Hematopoietic multipotent progenitor cell treated with erythropoietin and hydrocortisone succinate and interleukin-3 and kit ligand, for 17 days (in vitro differentiated cells): ENCODE measurements at places on chromosomes 4 and X.

GRCh38 chr4:88989990-88990389 is 67.0 kb downstream of the FAM13A start:
- DNase-seq, result no peak

GRCh38 chr4:127783026-127783769 is 1.1 kb downstream of the HSPA4L start:
- peak; percentile 14 for DNase-seq

GRCh38 chr4:72857787-72858186 is 211.7 kb downstream of the COX18 start:
- no peak for DNase-seq

- no peak for DNase-seq
These were observed 43.3 kb downstream of the LUZP4 start for GRCh38 chrX:115332832-115333231.

GRCh38 chr4:88442689-88443191 is 14.2 kb upstream of the HERC5 start:
- peak; percentile 36 for DNase-seq

DNA sequence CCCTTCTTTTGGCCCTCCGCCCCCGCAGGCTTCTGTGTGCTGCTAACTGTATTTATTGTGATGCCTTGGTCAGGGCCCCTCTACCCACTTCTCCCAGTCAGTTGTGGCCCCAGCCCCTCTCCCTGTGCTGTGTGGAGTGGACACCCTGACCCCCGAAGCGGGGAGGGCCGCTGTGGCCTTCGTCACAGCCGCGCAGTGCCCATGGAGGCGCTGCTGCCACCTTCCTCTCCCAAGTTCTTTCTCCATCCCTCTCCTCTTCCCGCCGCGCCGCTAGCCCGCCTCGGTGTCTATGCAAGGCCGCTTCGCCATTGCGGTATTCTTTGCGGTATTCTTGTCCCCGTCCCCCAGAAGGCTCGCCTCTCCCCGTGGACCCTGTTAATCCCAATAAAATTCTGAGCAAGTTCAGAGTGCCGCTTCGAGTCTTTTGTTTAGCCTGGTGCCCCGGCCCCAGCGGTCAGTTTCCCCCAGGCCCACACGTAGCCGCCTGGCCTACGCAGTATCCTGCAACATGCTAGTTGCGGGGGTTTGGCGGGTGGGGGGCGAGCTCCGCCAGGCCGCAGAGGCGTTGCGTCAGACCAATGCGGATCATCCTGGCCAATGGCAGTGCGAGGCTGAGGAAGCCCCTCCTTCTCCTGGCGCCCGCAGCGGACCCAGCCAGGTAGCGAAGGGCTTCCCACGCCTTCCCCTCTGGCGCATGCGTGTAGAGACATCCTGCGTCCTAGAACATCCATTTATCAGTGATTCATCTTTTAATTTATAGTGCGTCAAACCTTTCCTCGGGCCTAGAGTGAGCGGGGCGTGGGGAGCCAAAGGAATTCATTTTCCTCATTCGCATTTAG is 5.6 kb upstream of the KANTR start:
- DNase-seq, result peak; percentile 21

DNA sequence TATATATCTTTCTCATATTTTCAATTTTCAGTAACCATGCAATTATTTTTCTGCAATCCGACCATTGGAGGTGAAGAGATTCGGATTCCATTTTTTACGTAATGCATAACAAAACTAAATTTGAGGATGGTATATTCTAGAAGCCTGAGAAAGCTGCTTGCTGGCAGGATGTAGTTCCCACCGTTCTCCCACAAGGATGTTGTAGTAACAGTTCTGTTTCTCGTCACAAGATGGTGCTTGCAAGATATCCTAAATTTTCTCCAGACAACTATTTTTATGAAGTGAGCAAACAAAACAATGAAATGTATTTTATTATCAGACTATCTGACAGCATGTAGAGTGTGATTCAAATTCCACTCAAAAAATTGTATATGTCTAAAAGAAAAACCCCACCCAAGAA is 10.7 kb downstream of the PWWP3B start:
- DNase-seq, result no peak

- no peak for DNase-seq
These were observed 71.7 kb downstream of the DIPK2B start for GRCh38 chrX:45128896-45129454.

DNA sequence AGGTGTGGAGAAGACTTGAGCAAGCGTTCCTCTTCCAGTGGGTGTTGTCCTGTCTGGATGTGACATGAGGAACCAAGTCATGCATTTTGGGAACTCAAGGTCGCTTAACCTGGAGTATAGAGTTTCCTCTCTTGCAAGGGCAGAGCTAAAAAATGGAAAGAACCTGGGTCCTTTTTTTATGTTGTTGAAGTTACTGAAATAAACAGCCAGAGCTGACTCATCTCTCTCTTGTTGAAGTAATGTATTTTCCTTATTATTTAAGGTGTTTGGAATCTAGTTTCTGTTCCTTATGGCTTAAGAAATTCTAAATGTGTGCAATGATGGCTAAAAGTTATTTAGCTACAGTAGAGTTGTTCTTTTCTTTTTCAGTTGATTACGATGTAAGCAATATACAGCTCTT is 314.5 kb downstream of the CAMK2D start:
- DNase-seq, result no peak

GRCh38 chrX:154372612-154373022 is 1.8 kb downstream of the FLNA start:
- DNase-seq, result peak; percentile 15

GRCh38 chr4:57234252-57234775 is 124.1 kb upstream of the IGFBP7 start:
- DNase-seq, result no peak

DNA sequence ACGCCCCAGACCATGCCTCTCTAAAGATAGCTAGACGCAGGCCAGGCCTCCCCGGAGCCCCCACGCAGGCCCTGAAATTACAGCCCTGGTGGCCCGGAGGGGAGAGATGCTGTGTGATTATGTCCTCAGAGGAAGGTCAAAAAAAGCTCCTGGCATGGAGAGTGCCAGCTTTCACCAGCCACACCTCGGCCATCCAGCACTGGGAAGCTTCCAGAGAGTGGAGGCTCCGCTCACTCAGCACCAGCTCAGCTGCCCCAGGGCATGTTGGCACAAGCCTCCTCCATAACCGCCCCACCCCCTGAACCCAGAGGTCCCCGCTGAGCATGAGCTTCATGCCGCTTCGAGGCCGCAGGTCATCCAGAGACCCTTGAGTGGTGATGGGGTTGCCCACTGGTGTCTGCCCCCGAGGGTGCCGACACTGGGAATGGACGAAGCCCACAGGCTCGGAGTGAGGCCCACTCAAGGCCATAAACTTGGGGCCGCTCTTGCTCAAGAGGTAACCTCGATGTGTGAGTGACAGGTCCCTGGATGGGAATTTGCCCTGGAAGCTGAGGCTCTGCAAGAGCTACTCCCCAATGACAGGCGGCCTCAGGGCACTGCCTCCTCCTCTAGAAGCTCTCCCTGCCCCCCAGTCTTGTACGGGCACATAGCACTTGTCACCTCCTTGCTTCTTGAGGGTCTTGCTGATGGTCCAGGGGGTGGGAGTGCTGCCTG is 4.4 kb upstream of the BGN start:
- no peak for DNase-seq

- DNase-seq, result no peak
These were observed 495.2 kb downstream of the AFF2 start for GRCh38 chrX:148995661-148996060.

DNA sequence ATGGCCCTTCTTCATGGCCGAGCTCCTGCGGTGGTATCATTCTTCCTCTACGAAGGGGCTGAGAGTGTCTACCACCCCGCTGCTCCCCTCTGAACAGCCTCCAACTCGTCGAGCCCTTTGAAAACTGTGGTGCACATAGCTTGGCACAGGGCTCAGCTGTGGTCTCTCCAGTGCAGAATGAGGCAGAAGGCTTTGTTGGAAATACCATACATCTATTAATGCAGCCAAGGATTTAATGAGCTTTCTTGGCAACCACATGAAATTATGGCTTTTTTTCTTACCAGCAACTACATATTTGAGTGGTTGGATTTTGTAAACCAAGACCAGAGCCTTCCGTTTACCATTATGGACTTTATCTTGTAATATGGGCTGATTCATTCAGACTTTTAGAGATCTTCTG is 61.7 kb upstream of the CBR4 start:
- DNase-seq, result no peak

- no peak for DNase-seq
These were observed at the start of gene SLC25A43 for GRCh38 chrX:119398974-119399771. Gene SLC25A43, plus strand, starts transcription at chrX:119399336. Its CDS starts 68 bp downstream, at chrX:119399404.

- DNase-seq, result no peak
These were observed 200.7 kb upstream of the IL15 start for GRCh38 chr4:141435446-141436225.

DNA sequence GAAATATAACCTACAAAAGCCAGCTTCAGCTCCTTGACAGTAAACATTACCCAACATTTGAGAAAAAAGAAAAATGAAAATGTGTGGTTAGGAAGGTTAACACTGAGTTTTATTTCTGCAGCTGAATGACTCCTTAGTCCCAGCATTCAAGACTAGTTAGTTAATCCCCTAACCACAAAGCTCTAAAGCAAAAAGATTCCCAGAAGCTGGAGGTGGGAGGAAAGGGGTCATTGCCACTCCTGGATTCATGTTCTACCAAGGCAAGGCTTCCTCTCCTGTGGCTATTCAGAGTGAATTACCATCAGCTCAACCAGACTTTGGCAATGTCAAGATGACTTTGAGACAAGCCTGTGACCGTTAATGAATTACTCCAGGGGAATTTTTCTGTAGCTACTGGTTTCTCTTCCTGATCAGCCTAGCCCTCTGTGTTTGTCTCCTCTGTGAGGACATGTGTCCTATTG is 63.6 kb downstream of the HADH start:
- no peak for DNase-seq

- no peak for DNase-seq
These were observed 68.1 kb downstream of the TMEM164 start for GRCh38 chrX:110070970-110071369.

GRCh38 chrX:129161108-129161507 is 362.2 kb downstream of the SMARCA1 start:
- no peak for DNase-seq

DNA sequence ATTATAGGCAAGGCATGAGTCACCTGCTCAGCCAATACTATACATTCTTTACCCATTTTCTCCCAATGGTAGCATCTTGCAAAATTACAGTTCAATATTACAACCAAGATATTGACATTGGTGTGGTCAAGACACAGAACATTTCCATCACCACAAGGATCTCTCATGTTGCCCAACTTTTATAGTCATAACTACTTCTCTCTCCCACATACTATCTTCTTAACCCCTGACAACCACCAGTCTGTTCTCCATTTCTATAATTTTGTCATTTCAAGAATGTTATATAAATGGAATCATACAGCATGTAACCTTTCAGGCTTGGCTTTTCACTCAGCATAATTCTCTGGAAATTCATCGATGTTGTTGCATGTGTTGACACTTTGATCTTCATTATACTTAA is 144.9 kb downstream of the ENOX2 start:
- DNase-seq, result no peak

GRCh38 chrX:24590111-24590510 is 57.0 kb downstream of the PCYT1B start:
- DNase-seq, result no peak

DNA sequence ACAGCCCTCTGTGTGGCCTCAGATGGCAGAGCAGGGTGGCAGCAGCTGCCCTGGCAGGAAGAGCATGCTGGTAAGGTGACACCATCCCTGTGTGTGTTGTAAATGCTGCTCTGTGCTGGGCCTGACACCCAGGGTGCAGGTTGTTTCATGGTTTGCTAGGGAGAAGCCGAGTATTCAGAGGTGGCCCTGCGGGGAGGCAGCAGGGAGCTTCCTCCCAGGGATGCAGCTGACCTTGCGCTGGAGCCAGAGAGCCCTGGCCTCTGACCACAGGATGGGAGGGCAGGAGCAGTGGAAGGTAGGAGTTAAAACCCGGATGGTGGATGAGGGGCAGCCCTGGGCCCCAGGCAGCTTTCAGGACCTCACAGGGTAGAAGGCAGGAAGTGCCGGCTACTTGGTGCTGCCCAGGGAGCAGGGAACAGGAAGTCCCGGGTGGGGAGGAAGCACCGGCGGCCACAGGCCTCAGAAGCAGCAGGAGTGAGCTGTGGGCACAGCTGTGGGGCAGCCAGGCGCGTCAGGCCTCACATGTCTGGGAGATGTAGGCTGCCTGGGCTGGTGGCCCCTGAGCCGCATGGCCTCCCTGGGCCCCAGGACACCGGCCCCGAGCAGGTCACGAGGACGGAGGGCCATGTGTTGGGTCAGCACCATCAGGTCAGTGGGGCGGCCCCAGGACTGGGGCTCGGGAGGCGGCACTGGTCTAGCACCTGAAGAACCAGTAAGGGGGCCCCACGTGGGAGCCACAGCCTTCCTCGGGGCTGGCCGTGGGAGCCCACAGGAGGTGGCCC is 19.1 kb downstream of the SH3BP2 start:
- DNase-seq, result no peak

DNA sequence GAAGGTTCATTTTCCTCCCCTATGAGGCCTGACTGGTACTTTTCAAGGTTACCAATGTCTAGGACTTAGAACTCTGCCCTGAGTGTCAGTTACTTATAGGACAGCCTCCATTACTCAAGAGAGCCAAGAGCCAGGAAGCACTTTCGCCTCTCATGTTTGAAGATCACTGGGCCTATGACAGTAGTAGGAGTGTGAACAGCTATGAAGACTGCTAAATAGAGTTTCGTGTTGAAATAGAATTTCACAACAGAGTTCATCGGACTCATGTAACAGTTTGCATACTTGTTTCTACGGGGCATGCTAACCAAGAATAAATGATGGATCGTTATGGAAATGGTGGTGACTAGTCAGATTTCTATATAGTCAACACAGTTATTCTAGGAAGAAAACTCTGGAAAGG is 97.8 kb upstream of the GPC4 start:
- no peak for DNase-seq

GRCh38 chr4:119728692-119729593 is 100.3 kb upstream of the PDE5A start:
- no peak for DNase-seq

DNA sequence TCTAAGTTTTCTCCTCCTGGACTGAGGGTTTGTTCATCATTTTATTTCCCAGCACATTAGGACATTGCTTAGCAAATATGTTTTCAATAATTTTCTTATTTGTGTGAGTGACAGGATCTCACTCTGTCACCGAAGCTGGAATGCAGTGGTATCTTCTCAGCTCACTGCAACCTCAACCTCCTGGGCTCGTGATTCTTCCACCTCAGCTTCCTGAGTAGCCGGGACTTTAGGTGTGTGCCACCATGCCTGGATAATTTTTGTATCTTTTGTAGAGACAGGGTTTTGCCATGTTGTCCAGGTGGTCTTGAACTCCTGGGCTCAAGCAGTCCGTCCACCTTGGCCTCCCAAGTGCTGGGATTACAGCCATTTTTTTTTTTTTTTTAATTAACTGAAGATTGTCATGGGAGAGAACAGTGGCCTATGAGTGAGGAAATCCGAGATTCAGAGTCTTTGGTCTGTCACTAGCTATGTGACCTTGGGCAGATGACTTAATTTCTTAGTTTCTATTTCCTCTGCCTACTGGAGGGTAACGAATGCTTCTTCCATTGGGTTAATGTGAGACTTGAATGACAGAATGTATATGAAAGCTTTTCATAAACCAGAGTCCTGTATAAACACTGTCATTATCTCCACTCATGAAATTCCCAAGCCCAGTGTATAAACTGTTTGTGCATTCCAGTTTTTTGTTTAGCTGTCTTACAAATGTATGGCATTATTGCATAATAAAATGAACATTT is 23.9 kb downstream of the MOB1B start:
- no peak for DNase-seq
